ENCODE measurements at places on chromosomes 4 and X.

DNA sequence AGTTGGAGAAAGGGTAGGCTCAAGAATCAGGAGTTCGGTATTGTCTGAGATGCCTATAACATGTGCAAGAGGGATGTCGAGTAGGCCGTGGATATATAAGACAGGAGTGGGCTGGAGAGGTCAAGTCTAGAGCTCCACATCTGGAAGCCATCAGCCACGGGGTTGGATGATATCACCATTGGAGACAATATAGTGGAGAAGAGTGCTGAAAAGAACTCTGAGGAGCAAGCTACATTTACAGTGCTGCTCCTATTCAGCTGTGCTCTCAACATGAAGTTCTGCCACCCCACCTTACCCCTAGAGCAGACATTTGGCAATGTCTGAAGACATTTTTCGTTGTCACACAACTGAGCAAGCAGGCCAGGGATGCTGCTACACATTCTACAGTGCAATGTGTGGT lies 20.9 kb upstream of the PLAC1 start:
- no peak for DNase-seq

DNA sequence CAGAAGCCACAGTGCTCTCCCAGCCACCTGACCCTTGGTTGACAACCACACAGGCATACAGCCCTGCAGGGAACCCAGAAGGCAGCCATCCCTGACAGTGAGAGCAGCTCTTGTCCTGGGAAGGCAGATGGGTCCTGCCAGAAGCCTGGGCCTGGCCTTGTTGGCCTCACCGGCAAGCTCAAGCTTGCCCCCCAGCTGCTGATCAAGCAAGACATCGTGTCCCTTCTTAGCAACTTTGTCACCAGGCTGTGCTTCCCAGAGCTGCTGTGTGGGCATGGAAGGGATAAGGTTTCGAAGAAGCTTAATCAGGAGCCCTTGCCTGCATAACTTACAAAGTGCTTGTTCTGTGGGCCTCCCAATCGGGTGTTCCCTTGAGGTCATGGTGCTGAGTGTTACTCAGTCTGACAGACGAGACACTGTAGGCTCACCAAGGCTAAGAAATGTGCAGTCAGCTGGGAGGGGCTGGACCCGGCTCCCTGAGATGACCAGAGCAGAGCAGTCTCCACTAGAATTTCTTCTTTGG lies 6.8 kb upstream of the ABLIM2 start:
- DNase-seq = no peak

DNA sequence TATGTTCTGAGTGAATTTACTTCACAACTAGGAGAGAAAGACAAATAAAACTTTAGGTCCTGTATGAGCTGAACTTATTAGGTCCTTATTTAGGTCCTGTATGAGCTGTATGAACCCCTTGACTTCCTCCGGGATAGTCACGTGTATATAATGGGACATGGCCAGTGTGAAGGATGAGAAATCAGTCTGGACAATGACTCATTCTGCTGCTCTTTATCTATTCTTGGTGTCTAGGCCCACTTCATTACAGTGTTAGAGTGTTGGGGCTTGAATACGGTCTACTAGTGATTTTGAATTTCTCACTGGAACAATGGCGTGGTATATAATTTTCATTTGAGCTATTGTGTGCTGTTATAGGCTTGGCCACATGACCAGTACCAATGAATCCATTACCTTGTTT lies 21.9 kb downstream of the STK26 start:
- DNase-seq = no peak

DNA sequence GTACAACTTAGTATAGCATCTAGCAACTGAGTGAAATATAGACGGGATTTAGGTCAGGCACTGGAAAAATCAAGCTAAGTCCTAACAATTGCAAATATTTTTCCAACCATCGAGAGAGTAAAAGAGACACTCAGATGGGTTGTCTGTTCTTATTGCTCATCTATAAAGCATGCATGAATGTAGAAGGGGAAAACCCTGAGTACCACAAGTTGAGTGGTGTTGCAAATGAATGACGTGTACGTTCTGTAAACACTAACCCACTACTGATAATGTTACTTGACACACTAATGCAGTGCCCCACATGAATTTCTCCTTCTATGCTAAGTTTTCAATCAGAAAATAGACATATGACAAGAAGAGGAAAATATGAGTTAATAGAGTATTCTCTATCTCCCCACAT lies 211.2 kb downstream of the COX18 start:
- no peak for DNase-seq

DNA sequence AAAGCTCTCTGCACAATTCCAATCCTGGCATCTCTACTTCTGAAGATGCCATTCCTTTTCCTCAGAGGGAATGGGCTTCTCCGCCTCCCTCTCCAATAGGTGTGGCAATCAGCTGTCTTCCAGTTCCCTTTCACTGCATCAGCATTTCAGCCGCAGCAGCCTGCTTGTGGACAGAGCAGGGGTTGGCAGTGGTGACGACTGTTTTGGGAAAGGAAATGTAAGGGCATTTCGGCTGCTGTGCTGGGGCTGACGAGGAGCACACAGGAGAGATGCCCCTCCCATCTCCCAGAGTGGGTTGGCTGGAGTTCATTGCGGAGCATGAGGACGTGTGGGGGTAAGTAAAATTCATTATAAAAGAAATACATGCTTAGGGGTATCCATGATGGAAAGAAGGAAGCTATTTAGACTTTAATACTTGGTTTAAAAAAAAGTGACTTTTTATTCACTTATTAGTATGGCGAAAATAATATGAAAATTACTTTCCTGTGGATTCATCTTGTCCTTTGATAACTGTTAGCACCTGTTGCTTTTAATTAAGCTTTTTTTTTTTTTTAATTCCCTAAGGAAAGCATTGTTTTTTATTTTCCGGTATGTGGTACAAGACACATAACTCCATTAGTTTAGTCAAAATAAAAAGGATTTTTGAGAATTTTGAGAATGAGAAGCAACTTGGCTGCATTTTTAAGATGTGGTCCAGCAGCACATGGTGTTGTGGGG lies at the start of gene LIMCH1:
TSS of gene LIMCH1 (plus strand) at position 141 of the 717 bp plus-strand sequence. CDS start 67,839 bp downstream, outside the sequence.
- no peak for DNase-seq

DNA sequence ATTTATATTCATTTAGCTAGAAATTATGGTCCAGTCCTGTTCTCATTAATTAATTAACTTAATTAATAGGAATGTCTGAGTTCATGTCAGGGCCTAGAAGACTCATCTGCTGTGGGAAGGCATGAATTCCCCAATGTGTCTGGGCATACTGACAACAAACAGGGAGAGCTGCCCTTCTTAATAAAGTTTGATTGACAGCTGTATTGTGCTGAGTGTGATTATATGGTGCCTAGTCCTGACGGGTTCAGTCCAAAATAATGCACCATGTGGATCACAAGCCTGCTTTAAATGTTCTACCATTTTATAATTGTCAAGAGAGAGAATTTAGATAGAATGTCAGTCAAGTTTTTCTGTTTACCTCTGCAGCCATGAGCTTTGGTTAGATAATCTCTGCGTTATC lies 34.6 kb downstream of the ANXA10 start:
- no peak for DNase-seq

DNA sequence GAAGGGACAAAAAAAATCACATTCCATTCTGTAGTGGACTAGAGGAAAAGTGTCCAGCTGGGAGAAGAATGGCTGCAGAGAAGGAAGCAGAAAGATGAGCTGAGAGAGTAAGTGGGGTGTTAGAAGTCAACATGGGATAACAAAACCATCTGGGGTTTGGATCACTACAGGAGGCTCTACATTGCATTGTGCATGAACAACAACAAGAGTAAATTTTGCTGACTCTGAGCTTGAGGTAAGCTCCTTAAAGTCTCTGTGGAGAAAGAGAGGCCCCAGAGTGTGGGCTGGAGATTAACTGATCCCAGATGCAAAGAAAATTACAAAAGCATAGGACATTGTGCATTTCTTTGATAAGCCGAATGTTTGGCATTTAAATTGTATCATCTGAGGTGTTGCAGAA lies 128.9 kb downstream of the UGT8 start:
- no peak for DNase-seq

- DNase-seq = no peak
Measured at GRCh38 chr4:99723612-99724011, 66.0 kb upstream of the C4orf54 start.

DNA sequence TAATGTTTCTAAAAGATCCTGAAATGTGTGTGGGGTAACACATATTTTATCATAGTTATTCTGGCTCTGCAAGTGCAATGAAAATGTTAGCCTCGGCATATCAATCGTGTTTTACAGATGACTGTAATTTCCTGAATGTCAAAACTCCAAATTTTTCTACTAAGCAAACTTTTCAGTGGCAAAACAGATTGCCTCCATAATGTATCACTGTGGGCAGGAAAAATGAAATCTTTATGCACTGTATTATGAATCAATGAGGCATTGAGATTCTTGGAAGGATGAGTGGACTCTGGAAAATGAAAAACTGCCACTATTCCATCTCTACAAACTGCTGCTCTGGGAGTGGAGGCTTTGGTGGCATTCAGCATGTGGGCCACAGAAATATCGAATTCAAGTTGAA lies 160.1 kb upstream of the MBNL3 start:
- no peak for DNase-seq

- no peak for DNase-seq
Measured at GRCh38 chr4:122010610-122011009, 58.8 kb upstream of the TRPC3 start.

DNA sequence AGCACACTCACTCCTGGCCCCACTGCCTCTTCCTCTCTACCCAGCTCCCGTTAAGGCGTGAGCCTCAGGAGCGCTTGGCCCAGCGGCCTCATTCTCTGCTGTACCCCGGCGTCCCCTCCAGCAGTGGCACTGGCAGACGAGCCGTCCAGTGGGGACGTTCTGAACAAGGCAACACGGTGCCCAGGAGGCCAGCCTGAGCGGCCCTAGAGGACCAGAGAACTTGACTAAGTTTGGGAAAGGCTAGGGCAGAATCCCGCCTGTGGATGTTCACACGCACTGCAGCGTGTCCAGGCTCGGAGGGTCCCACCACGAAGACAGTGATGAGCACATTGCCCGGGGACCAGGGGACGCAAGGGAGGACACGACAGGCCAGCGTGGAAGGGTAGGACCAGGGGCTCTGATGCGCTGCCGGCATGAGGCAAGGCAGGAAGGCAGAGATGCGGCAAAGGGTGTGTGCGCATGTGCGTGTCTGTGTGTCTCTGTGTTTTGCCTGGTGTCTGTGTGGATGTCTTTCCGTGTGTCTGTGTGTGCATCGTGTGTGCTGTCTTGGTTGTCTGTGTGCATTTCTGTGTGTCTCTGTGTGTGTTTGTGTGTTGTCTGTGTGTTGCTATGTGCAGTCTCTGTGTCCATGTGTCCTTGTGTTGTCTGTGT lies 89.4 kb downstream of the ABLIM2 start:
- DNase-seq = no peak

- no peak for DNase-seq
Measured at GRCh38 chrX:136856551-136856950, 24.0 kb downstream of the RBMX start.

GRCh38 chr4:113146876-113147358 lies 97.5 kb downstream of the ANK2 start:
- no peak for DNase-seq

- DNase-seq = no peak
Measured at GRCh38 chr4:138192113-138192512, 50.0 kb downstream of the SLC7A11 start.

- DNase-seq = no peak
Measured at GRCh38 chrX:55839485-55839884, 121.9 kb downstream of the RRAGB start.

DNA sequence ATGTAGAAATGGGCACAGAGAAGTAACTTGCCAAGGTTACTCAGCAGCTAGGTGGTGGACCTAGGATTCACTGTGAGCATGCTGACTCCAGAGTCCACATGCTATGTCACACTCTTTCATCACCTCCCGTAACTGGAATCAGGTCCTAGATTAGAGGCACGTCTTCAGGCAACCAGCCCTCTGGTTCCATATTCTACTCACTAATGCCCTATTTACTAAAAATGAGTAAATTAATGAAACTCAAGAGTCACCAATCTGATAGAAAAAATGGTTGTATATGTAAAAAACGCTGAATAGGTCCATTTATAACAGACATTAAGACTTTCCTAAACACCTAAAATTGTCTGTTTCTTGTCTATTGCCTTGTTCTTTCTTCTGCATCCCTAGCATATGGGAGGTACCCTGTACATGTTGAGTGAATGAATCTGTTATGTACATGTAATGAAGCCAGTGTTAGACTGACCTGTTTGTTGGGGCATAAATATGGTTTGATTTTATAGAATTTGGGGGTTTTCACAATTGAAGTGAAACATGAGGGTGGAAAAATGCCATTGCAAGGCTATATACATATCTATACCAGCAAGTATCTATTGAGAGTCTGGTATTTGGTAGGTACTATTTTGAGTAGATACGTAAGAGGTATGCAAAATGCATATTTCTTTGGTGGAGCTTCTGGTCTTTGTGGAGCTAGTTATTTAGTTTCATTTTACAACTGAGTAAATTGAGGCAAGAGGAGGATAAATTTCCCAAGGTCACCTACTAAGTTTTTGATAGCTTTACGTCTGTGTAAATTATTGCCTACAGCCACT lies 7.5 kb upstream of the RUFY3 start:
- no peak for DNase-seq

- DNase-seq = no peak
Measured at GRCh38 chr4:122041312-122041711, 89.5 kb upstream of the TRPC3 start.

DNA sequence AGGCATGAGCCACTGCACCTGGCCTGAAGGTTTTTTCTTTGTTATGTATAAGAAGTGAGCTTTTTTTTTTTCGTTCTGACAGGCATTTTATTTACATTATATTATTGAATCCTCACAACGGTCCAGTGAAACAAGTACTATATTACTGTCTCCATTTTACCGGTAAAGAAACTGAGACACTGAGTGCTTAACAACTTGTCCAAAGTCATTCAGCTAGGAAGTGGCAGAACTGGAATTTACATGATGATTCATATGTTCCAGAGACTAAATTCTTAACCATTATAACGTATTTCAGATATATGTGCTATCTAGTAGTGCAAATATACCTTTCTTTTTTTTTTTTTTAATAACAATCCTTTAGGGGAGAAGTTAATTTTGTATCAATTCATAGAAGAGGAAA lies 18.4 kb upstream of the SLC6A14 start:
- no peak for DNase-seq

DNA sequence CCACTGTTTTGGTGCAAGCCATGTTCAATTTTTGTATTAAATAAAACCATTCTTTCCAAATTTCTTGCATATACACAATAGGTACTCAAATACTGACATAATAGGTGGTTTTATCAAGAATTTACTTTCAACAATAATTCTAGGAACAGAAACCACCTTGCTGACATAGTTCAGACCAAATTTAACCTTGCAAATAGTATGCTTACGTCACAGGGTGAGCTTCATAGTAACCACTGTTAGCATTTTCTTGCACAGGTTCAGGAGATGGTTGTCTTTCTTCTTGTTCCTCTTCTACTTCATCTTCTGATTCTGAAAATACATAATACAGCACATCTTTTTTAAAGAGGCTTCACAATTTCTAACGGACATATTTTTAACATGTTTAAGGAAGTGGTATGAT lies 17.6 kb downstream of the G3BP2 start:
- DNase-seq = no peak

- no peak for DNase-seq
Measured at GRCh38 chr4:42785817-42786216, 106.7 kb upstream of the GRXCR1 start.

DNA sequence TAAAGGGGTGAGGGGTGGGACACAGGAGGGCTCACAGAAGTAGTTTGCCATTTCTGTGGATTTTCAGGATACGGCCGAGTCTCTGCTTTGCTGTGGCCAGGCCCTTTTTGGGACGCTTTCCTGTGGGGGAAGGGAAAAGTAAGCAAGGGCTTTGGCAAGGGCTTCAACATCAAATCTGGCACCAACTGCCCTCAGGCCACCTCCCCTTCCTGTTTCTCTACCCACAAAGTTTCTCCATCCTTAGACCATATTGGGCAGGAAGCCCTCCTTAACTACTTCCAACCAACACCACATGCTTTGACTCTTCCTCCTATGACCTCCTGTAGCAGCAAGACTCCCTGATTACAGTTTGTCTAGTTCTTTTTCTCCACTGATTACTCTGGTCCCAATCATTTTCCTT lies 105.1 kb downstream of the PHF8 start:
- DNase-seq = no peak
